ENCODE measurements at places on chromosomes 6 and 20.

- DNase-seq, result no peak
These were observed 1.1 kb downstream of the OSBPL2 start for GRCh38 chr20:62239278-62239879.

GRCh38 chr6:33126101-33126714 lies 50.4 kb downstream of the HLA-DPB1 start:
- DNase-seq, result peak; percentile 16

- no peak for DNase-seq
These were observed 101.7 kb upstream of the HDGFL1 start for GRCh38 chr6:22467645-22468044.

DNA sequence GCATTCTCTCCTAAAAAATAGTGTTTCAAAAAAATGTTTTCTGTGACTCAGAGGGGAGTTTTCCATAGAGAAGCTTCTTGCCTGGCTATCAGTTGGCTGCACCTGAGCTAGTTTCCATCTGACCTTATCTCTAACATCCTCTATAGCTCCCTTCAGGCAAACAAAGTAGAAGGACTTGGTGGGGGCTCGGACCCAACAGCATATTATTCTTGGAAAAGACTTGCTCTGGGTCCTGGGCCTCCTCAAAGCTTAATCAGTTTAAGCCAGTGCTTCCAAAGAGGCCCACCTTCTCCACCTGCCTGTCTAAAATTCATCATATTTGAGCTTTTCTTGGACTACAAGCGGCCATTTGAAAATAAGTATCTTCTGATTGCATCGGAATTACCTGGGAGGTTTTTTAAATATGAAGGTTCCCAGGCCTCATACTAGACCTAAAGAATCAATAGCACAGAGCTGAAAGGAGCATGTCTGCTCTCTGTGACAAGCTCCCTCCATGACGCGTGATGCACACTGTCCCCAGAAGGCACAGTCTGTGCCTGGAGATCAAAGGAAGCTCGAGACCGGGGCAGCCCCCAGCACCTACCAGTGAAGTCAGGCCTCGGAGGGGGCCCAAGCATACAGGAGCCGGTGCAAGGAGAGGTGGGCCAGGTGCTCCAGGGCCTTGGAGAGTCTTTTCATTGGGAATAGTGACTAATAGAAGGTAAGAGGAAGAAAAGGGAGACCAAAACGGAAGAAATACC lies 80.6 kb upstream of the HIVEP1 start:
- DNase-seq, result no peak

DNA sequence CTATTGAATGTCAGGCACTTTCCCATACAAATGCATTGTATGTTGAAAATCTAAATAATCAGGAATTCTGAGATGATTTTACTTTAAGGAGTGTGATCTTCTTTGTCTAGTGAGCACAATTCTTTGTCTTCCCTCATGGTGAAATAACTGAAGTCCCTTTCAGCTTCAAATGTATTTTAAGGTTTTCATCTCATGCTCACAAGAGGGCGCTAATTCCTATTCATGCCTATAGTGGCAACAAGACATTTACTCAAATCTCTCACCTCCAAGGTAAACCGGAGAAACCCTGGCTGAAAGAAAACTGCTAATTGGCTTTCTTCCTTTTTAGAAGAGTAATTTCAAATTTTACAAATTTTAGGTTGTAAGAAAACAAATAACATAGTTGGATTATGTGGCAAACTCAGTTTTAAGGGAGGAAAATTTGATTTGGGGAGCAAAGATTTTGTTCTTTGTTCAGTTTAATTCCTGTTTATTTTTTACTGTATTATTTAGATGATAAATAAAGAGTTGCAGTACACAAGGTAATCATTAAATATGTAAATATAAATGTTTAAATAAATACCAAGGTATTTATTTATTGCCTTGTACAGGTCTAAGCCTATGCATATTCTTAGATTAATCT lies 69.1 kb downstream of the SLC35F1 start:
- DNase-seq, result peak; percentile 46

- no peak for DNase-seq
These were observed 842 bp downstream of the POLR1C start for GRCh38 chr6:43517505-43518357.

GRCh38 chr20:33857722-33858563 lies 46.8 kb downstream of the CHMP4B start:
- no peak for DNase-seq

DNA sequence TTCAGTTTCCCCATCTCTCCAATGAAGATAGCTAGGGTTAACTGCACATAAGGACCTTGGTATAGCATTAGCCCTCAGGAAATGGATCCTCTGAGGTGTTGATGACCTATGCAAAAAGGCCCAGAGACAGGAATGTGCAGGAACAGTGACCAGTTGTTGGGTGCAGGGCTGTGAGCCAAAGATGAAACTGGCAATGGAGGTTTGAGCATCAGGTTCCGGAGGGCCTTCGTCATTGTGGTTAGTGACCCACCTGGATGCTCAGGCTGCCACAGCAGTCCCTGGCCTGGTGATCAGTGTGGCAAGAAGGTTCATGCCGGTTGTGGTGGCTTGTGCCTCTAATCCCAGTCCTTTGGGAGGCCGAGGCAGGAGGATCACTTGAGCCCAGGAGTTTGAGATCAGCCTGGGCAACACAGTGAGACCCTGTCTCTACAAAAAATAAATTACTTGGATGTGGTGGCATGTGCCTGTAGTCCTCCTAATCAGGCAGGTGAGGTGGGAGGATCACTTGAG lies 43.7 kb downstream of the TM9SF4 start:
- no peak for DNase-seq

- DNase-seq, result no peak
These were observed 13.3 kb downstream of the PKHD1 start for GRCh38 chr6:52074155-52074554.

DNA sequence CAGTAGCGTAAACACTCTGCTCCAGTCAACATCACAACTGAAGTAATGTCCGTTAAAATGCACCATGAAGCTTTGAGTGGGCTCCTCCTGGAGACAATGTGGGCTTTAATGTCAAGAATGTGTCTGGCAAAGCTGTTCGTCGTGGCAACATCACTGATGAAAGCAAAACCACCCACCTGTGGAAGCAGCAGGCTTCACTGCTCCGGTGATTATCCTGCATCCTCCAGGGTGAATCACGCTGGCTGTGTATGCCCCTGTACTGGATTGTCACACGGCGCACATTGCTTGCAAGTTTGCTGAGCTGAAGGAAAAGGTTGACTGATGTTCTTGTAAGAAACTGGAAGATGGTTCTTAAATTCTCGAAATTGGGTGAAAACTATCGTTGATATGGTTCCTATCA lies 128.5 kb downstream of the MOXD1 start:
- DNase-seq, result no peak

GRCh38 chr6:98942263-98942803 lies 5.4 kb downstream of the FBXL4 start:
- no peak for DNase-seq

DNA sequence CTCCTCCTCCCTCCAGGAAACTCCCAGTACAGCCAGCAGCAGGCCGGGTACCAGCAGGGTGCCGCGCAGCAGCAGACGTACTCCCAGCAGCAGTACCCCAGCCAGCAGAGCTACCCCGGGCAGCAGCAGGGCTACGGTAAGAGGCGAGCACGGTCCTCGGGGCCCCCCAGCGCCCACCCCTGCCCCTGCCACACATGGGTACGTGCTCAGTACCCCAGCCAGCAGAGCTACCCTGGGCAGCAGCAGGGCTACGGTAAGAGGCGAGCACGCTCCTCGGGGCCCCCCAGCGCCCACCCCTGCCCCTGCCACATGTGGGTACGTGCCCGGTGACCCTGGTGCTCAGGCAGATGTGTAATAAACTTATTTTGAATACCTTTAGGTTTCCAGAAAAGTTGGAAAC lies 10.2 kb upstream of the MTG2 start:
- no peak for DNase-seq

- DNase-seq, result peak; percentile 22
These were observed 45.3 kb downstream of the NINL start for GRCh38 chr20:25539742-25540672.

DNA sequence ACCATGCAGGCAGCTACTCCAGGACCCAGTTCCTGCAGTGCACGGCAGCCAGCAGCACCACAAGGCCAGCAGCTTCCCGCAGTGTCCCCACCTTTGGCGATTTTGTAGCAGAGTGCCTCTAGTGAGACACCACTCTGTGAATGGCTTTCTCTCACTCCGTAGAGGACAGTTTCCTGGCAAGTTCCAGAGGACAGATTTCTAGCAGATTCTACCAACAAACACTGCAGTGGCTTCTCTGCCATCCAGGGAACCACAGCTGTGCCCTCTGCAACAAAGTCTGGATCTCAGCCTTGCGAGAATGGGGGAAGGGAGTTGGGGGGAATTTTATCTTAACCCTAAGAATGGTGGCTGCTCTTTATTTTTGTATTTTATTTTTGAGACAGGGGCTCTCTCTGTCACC lies 28.7 kb downstream of the SNHG17 start:
- no peak for DNase-seq

- DNase-seq, result no peak
These were observed 49.3 kb upstream of the IER3 start for GRCh38 chr6:30793521-30794194.

DNA sequence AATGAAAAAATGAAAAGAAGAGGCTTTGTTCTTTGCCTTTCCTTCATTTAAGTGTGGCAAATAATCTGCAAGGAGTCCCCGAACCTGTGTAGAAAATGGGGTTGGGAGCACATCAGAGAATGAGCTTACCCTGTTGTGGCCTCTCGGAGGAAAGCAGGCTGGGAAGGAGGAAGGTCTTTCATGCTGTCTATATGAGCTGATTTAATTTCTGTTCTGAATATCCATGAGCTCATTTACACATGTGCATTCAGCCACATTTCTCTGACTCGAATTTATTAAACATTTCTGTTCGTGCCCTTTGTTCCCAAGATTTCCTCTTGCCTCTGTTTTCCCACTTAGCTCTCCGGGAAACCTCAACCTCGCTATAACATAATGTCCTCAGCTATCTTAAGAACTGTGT lies 584.4 kb upstream of the CDH4 start:
- no peak for DNase-seq

DNA sequence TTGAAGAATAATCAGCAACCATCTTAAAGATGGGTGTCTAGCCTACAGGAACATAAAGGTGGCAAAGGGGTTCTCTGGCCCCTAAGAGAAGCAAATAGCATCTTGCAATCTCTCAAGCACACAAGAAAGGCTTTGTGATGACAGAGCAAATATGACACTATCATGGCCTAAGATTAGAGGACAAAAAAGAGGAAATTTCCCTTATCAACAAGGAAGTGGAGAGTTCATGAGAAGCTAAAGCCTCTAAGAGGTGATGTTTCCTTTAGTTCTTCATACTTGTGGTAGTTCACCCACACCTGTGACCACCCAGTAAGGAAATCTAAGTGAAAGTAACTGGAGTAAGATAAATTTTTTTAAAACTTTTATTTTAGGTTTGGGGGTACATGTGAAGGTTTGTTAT lies 88.4 kb downstream of the OLIG3 start:
- DNase-seq, result no peak

DNA sequence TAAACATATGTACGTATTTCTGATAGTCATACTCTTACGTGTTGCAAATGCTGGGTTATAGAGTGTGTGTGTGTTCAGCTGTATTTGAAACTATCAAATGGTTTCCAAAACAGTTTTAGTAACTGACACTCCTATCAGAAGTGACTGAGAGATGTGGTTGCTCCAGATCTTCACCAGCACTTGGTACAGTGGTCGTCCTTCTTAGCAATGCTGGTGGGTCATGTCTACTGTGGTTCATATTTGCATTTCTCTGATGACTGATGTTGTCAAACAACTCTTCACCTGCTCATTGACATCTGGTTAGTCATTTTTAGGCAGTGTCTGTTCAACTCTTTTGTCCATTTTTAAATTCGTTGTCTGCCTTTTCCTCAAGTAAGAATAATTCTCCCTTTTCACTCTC lies 259.3 kb downstream of the KIF16B start:
- DNase-seq, result no peak

DNA sequence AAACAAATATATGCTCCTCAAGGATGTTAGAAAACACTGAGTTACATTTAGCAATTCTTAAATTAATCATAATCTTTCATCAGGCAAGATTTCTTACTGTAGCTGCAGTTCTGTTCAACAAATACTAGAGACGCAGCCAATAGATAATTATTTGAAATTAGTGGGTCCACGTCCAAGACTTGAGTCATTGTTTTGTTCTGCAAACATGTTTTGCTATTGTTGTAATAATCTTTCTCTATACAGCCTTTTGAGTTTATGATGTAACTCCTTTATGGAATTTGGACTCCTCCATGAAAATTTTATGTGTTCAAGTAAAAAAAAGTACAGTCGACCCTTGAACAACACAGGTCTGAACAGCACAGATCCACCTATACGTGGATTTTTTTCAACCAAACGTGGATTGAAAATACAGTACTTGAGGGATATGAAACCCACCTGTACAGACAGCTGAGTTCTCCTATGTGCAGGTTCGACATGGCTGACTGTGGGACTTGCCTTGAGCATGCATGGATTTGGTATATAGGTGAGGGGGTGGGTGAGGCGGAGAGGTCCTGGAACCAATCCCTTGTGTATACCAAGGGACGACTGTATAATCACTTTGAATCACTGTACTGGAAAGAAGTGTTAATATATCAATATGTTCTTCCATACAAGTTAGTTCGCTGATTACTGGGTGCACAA lies 41.3 kb upstream of the SLC22A16 start:
- no peak for DNase-seq

DNA sequence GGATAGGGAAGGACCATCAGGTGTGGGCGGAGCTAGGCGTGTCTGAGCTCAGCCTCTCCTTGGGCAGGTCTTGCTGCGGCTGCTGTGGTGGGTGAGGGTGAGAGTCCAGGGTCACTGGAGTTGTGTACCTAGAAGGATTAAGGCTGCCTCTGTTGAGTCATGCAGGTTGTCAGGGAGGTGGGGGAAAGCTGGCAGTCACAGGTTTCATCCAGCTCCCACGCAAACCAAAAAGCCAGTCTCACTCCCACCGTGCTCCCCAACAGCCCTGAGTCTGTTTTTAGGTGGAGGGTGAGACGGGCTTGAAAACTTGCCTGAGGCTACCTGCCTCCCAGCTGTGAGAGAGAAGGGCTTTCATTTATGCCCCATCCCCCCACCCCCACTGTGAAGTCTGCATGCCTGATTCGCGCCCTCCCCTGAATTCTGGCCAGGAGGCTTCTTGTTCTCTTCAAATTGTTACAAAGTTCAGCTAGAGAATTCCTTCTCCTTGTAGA lies 161.5 kb downstream of the MYLK4 start:
- DNase-seq, result no peak

GRCh38 chr20:10263385-10264165 lies 44.9 kb downstream of the SNAP25 start:
- no peak for DNase-seq

GRCh38 chr6:64589961-64590360 lies 954.4 kb downstream of the PHF3 start:
- DNase-seq, result no peak

DNA sequence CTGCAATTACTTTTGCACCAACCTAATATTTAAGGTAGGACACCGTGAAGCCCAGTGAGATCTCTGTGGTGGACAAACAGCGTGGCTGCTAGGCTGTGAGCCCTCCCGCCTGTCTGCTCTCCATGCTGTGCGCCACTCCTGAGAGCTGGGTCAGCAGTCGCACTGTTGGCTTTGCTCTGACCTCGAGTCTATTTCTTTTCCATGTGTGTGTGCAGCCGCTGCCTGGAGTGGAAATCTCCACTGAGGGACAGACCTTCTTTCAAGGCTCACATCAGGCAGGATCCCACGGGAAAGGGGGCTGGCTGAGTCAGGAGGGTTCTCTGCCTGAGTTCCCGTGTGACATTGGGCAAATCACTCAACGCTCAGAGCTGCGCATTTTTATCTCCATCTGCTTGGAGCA lies 27.1 kb downstream of the RIPOR3 start:
- no peak for DNase-seq
